Activated CD8-positive, alpha-beta memory T cell treated with anti-CD3 and anti-CD28 coated beads for 4 hours (primary cell): ENCODE measurements at places on chromosomes 7 and 10.

GRCh38 chr7:109745677-109746410, 1176.2 kb downstream of the DNAJB9 start:
- DNase-seq = no peak

DNA sequence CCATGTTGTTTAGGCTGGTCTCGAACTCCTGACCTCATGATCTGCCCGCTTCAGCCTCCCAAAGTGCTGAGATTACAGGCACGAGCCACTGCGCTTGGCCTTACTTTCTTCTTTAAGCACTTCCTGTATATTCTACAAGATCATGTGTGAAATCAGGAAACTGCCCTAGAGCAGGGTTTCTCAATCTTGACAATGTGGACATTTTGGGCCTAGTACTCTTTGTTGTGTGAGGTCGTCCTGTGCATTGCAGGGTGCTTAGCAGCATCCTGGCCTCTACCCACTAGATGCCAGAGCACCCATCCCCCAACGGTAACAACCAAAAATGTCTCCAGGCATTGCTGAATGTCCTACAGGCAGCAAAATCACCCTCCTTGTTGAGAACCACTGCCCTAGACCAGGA, 24.7 kb downstream of the RRP12 start:
- no peak for DNase-seq

DNA sequence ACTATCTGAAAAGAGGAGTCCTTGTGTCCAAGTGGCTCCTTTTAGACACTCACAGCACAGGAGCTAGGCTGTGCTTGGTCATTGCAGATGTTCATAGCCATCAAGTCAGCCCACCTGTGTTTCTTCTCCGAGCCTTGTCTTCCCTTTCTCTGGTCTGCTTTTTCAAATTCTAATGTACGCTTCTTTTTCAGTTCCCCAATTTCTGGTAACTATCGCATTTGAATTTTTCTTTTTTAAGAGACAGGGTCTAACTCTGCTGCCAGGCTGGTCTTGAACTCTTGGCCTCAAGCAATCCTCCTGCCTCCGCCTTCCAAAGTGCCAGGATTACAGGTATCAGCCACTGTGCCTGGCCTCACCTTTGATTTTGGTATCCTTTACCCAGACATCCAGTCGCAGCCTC, 18.9 kb downstream of the APBB1IP start:
- DNase-seq = no peak

- no peak for DNase-seq
These were observed 14.1 kb downstream of the STAG3 start for GRCh38 chr7:100191775-100192174.

- DNase-seq = no peak
These were observed 42.6 kb downstream of the CNOT4 start for GRCh38 chr7:135467207-135467711.

GRCh38 chr7:54812756-54813322, 53.8 kb upstream of the SEC61G start:
- no peak for DNase-seq

- no peak for DNase-seq
These were observed 116.2 kb upstream of the MKLN1 start for GRCh38 chr7:131211500-131211899.

- no peak for DNase-seq
These were observed 74.2 kb upstream of the CYTH3 start for GRCh38 chr7:6346581-6346980.

DNA sequence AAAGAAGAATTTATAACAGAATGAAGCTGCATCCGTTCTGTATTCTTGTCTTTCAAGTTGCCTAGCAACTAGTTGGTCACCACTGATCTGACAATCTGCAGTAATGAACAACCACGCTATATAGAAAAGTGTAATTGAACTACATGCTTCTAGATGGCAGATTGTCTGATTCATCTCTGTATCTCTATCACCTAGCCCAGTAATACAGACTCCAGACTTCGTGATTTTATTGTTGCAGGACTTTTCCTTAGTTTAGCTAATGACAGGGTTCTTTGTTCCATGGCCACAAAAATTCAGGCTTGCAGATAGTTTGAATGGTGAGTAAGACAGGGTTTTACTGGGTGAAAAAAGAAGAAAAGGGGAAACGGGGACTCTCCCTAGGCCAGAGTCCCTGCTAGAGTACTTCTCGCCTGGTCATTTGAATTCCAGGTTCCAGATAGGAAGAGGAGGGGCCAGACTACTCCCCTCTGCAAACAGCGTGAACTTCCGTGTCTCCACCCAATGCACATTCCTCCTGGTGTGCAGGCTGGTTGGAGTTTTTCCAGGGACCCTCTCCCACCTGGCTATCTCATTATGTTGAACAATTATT, 45.9 kb downstream of the COL1A2 start:
- no peak for DNase-seq
